ENCODE measurements at places on chromosomes 3 and 15.
A peak's percentile ranks its signal among the peaks of the same experiment; 100 is the strongest.

DNA sequence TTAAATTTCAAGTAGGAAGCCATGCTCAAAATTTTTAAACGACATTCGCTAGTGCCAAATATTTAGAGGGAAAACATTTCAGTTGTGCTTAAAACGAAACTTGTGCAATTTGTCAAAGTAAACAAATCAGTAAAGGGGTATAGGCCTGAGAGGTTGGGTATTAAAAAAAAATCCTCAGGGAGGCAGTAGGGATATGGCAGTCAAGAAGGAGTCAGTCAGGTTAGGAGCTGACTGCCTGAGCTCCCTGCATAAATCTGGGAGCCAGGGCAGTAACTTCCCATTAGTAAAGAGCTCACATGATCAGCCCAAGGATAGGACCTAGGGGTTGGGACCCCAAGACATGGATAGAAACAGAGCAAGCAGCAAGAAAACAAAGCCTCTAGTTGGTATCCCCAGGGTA, 120.7 kb upstream of the STAC start:
- DNase-seq, result no peak

GRCh38 chr3:10182950-10183349, 18.2 kb downstream of the IRAK2 start:
- DNase-seq, result no peak

- DNase-seq, result no peak
Measured at GRCh38 chr3:125024817-125025216, 31.0 kb downstream of the HEG1 start.

GRCh38 chr3:120824613-120825012, 82.1 kb downstream of the GTF2E1 start:
- DNase-seq, result no peak

- DNase-seq, result no peak
Measured at GRCh38 chr3:50536471-50537180, 30.9 kb downstream of the C3orf18 start.

GRCh38 chr3:115670911-115671310, 47.6 kb downstream of the GAP43 start:
- DNase-seq, result no peak

DNA sequence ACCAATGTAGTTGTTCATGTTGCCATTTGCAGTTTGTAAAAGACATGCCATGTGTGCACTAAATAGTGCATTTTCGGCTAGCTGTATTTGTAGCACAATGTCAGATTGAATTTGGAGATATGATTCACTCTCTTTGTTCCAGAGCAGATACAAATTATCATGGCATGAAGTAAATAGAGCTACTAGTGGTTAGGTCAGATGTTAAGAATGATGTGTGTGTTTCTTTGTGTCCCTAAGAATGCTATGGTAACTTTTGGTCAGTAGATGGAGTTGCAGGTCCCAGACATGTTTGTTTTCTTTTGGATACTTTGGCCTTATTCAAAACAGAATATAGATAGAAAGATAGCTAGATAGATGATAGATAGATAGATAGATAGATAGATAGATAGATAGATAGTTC, 595.8 kb downstream of the NLGN1 start:
- DNase-seq, result no peak

DNA sequence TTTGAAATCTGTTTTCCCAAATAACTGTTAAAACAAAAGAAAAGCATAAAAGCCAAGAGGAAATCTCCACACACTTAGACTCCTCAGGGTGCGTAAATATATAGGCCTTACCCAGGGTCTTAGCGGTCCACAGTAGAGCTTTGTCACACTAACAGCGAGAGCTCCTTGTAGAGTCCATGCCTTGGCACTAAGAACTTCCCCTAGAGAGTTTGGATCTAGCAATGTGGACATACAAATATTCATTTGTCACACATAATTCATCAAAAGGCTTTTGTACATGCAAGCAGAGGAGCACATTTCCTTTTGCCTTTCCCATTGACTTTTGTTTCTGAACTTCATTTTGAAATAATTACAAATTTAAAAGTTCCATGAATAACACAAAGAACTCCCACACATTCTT, 11.0 kb upstream of the SLMAP start:
- DNase-seq, result no peak

DNA sequence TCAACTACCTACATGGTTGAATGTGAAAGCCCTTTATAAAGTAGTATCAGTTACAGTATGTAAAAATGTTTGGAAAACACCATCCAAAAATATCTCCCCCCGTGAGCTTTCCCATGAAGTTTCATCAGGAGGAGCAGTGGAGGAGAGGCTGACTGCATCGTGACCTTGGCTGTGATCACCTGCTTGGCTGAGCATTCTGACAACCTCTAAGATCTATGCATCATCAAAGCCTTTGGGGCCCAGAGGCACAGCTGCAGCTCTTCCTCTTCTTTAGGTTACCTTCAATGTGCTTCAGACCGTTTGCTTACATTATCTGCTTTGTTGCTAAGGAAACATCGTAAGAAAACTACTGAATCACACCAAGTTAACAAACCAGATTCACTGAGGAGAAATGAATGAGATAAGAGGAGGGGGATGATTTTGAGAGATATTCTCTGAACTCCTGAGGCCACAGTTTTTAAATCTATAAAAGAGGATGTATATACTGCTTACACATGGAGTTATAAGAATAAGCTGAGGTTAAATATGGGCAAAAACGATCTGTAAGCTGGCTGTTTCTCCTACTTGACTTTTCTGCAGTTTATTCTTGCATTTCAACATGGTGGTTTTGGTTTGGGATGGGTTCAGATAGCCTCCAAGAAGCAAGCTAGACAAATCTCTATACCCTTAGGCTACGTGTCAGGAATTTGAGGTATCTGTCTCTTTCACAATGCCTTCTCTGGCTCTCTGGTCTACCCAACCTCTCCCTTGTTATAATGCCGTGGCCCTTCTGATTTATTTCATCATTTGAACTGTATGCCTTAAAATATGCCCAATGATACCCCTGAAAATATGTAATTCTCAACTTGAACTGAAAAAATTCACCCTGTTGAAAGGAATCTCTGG, 4.0 kb downstream of the GCSAM start:
- DNase-seq, result peak; percentile 55

- no peak for DNase-seq
Measured at GRCh38 chr3:172467170-172467824, 19.0 kb upstream of the GHSR start.

- DNase-seq, result no peak
Measured at GRCh38 chr3:192570821-192571791, 156.2 kb downstream of the FGF12 start.

- no peak for DNase-seq
Measured at GRCh38 chr3:194054540-194054939, 81.4 kb upstream of the HES1 start.

- no peak for DNase-seq
Measured at GRCh38 chr3:52396907-52397591, 47.9 kb downstream of the SEMA3G start.

GRCh38 chr3:113125951-113126350, 85.4 kb upstream of the BOC start:
- DNase-seq, result no peak

GRCh38 chr3:59762941-59763340, 713.1 kb upstream of the CFAP20DC start:
- DNase-seq, result no peak

- no peak for DNase-seq
Measured at GRCh38 chr3:196016059-196016458, 65.8 kb downstream of the TFRC start.

- DNase-seq, result no peak
Measured at GRCh38 chr15:78006567-78007205, 70.8 kb downstream of the TBC1D2B start.

DNA sequence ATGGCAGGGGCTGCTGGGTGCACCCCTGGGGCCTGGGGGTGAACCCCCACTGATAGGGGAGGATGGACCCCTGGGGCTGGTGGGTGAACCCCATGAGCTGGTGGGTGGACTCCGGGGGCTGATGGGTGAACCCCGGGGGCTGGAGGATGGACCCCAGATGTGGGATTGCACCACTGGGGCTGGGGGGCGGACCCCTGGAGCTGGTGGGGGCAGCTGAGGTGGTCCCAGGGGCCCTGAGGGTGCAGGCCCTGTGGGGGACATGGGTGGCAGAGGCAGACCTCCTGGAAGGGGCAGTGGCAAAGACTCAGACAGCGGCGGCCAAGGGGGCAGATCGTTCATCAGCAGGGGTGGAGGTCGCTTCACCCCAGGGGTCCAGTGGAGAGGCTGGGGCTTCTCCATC, 17.4 kb upstream of the TXNRD3 start:
- DNase-seq, result no peak

GRCh38 chr15:82630033-82630432, 17.1 kb downstream of the CPEB1 start:
- DNase-seq, result no peak

DNA sequence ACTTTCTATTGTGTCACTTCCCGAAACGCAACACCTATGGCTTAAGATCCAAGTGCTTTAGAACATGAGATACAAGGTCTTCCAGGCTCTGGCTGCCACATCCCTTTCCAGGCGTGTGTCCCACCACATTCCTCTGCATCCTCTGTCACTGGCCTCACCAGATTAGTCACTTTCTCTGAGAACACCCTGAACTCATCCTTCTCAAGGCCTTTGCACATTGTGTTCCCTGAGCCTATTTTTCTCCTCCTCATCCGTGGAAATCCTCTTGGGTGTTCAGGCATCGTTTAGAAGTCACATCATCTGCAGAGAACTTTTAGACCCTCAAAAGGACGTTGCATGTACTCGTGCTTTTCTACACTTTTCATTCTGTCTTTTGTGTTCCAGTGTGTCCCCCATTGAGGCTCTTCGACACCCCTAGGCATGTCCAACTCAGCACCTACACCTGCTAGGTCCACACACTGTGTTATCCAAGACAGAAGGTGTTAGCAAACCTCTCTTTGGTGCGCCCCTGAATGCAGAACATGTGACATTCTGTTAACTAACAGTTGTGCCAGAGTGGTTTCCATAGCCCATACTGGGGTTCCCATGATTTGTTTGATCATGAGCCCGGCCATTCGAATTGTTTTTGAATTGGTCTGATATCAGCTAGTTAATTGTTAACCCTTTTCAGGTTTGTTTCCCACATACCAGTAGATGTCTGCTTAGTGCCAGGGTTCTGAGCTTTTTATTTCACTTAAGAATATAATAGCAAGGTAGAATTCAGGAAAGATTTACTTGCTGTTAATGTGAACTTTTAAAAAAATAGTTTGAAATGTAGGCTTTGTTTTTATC, 67.2 kb downstream of the LPP start:
- no peak for DNase-seq

DNA sequence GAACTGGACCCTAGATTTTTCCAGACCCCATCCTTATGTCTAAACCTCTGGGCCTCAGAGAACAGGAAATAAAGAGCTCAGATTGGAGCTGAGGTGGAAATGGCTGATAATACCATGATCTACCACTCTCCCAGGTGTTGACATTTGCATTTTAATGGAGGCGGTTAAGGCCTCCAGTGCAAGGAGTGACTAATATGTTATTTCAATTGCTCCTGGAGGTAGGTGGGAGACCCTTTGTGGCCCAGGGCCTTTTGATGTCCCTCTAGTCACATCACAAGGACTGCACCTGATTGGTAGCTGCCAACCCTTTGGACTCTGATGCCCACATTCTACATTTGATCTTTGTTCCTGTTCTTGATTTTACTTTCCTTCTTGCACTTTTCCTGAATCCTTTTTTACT, 9.0 kb upstream of the ADCY5 start:
- DNase-seq, result no peak

GRCh38 chr3:142152384-142152783, 3.0 kb upstream of the TFDP2 start:
- no peak for DNase-seq

GRCh38 chr3:150080058-150080730, 109.5 kb upstream of the PFN2 start:
- DNase-seq, result no peak

DNA sequence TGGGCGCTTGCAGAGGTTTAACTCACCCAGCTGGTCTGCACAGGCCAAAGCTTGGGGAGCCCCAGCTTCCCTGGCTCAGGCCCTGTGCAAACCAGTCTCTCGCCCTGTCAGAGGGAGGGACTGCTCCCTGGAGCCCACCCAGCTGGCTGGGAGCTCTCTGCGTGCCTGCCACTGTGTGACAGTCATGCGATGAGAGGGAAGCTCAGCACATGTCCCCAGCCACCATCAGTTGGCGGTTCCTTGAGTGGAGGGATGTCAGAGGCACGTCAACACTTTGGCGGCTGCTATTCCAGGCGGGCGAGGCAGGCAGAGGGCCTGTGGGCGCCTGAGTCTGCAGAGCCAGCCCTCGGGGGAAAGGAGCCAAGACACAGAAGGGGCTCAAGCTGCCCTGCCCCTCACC, 324.6 kb downstream of the UACA start:
- no peak for DNase-seq

DNA sequence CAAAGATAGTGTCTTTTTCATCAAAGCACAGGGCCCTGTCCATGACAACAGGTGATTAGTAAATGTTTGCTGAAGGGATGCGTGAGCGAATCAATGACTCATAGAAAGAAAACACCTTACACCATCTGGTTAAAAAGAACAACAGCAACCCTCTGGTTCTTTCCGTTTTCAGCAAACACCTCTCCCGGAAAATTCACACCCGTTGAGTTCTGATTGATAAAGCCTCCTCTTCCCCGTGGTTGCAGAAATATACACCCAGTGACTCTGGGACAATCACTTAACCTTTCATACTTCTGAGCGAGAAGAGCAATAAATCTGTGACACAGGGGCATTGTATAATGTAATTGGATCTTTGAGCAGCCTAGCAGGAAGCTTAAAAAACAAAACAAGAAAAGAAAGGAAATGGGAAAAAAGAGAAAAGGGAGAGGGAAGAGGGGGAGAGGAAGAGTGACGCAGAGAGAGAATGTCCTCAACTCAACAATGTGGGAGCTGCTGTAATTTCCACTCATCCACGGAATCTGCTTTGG, 37.6 kb downstream of the ADAMTS9 start:
- no peak for DNase-seq

GRCh38 chr3:11631820-11632219, 11.9 kb downstream of the VGLL4 start:
- DNase-seq, result no peak

DNA sequence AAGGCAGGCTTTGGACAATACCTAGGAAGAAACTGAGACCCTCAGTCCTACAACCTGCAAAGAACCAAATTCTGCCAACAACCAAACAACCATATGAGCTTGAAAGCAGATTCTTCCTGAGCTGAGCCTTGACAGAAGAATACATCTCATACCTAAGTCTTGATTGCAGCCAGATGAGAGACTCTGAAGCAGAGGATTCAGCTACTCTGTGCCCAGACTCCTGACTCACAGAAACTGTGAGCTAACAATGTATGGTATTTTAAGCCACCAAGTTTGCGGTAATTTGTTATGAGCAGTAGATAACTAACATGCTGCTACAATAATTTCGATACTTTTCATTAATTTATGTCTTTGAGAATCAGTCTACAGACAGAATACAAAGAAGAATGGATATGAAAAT, 325.1 kb upstream of the CBLB start:
- no peak for DNase-seq

- no peak for DNase-seq
Measured at GRCh38 chr15:38991701-38992100, 427.1 kb upstream of the RASGRP1 start.

- DNase-seq, result no peak
Measured at GRCh38 chr3:50003824-50004223, 63.9 kb downstream of the RBM6 start.

GRCh38 chr3:50296721-50297383, 2.4 kb downstream of the HYAL3 start:
- DNase-seq, result no peak

All from activated T-helper 1 cell treated with anti-CD3 and anti-CD28 coated beads, Interleukin-12 subunit alpha, Interleukin-12 subunit beta, Interleukin-2, Interleukin-4 antibody, amounts not matched to agents 30 ng/mL and 10 ng/mL and 1 ng/mL, durations not matched to agents 14 hours and 24 hours and 36 hours (primary cell).